ENCODE measurements at places on chromosomes 6 and 20.

DNA sequence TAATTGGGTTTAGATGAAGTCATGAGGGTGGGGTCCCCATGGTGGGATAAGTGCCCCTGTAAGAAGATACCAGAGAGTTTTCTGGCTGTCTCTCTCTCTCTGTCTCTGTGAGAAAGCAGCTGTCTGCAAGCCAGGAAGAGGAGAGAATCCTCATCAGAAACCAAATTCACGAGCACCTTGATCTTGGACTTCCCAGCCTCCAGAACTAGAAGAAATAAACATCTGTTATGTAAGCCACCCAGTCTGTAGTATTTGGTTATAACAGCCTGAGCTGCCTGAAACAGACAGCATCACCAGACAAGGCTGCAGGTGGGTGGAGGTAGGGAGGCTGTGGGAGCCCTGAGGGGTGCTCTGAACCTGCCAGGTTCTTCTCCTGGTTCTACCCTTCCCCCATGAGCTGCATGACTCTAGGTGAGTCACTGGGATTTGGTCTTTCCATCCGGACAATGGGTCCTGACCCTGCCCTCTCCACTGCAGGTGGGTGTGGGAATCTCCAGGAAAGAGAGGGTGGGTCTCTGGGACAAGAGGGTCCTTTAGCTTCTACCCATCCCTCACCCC lies 34.3 kb upstream of the VEGFA start:
- DNase-seq: no peak

DNA sequence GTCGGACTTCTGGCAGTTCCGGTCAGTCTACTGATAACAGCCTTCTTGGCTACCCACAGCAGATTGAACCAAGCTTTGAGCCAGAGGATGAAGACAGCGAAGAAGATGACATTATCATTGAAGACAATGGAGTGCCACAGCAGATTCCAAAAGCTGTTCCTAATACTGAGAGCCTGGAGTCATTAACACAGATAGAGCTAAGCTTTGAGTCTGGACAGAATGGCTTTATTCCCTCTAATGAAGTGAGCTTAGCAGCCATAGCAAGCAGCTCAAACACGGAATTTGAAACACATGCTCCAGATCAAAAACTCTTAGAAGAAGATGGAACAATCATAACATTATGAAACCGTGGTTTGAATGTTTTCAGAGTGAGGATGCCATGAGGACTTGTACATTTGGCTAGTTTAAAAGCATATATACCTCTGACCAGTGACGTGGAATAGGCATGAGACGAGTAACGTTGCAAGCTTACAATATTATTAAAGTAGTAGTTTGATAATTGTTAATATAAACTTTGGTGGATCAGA lies 18.8 kb downstream of the PARD6B start:
- DNase-seq: no peak

DNA sequence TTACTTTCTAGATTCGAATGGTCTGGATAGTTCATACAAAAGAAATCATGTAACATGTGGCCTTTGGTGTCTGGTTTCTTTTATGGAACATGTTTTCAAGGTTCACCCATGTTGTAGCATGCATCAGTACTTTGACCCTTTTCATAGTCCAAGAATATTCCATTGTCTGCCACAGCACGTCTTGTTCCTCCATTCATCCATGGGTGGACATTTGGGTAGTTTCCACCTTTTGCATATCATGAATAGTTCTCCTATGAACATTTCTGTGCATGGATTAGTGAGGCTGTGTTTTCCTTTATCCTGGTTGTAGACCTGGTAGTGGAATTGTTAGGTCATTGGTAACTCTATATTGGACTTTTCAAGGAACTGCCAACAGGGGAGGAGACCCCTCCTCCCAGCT lies 31.7 kb downstream of the GSTA3 start:
- no peak for DNase-seq

DNA sequence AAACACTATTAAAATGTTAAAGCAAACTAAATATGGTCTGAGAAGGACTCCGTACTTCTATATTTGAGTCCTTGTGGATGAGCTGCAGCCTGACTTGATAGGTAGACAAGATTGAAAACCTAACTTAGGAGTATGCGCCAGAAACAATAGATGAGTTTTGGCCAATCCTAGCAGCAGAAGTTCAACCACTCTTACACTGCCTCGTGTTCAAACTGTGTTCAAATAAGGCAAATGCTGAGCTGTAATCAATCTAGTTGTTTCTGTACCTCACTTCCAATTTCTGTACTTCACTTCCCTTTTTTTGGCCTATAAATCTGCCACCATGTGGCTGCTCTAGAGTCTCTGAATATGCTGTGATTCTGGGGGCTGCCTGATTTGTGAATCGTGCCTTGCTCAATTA lies 13.2 kb upstream of the SERINC1 start:
- no peak for DNase-seq

- peak; percentile 41 for DNase-seq
Observed at GRCh38 chr20:9407805-9408421, 106.5 kb upstream of the LAMP5 start.

GRCh38 chr20:1720845-1721475 lies 63.4 kb upstream of the SIRPG start:
- no peak for DNase-seq

- no peak for DNase-seq
Observed at GRCh38 chr6:30135147-30135546, 793 bp upstream of the TRIM40 start.

DNA sequence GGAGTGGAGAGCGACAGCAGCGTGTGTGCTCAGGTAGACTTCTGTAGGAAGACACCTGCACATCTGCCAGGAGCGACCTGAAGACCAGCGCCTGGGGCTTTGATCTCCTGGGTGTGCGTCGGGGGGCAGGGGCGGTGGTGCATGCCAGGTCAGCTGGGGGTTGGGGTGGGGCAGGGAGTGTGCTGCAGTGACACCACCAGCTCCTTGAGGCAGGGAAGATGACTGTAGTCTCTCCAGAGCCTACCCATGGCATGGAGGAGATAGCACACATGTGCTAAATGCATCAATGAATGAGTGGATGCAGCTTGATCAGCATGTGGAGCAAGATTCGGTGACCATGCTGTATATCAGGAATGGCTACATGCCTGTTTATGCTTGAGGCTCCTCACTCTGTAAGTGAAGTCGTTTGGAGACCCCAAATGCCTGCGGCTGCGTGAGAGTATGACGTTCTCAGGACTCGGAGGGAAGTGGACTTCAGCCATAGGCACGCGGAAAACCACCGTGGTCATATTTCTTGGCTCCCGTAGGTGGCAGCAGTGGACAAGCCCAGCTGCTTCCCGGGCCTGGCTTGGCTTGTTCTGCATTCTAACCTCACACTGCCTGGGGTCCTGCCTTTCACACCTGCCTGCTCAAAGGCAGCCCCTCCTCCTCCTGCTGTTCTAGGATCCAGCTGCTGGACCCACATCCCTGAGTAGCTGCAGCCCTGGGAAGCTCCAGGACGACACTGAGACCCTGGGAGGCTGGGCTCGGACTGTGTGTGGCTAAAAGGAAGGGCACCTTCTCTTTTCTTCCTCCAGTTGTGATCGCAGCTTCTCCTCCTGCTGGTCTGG lies 39.4 kb upstream of the KCNK16 start:
- DNase-seq: peak; percentile 51

- DNase-seq: peak; percentile 78
Observed at GRCh38 chr6:36682328-36683144, 4.0 kb downstream of the CDKN1A start.

- DNase-seq: no peak
Observed at GRCh38 chr6:82571455-82571854, 207.8 kb downstream of the TPBG start.

DNA sequence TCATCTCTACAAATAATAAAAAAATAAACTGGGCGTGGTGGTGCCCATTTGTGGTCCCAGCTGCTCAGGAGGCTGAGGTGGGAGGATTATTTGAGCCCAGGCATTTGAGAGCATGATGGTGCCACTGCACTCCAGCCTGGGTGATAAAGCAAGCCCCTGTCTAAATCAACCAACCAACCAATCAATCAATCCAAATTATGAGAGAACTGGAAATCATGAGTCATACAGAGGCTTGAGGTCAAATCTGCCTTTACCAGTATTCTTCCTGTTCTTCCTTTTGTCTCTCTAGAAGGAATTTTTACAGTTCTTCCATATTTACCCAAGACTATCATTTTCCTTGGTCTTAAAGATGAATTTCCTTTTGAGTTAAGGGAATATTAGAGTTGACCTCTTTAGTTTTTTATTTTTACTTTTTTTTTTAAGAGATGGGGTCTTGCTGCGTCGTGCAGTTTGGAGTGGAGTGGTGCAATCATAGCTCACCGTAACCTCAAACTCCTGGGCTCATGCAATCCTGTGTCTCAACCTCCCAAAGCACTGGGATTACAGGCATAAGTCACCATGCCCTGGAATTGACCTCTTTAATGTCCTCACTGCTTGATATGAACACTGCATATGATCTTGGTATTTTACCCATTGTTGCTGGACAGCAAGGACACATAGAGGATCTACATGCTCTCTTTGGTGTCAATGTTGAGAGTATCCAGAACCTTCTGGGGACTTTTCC lies 44.1 kb upstream of the TXNDC5 start:
- DNase-seq: no peak

DNA sequence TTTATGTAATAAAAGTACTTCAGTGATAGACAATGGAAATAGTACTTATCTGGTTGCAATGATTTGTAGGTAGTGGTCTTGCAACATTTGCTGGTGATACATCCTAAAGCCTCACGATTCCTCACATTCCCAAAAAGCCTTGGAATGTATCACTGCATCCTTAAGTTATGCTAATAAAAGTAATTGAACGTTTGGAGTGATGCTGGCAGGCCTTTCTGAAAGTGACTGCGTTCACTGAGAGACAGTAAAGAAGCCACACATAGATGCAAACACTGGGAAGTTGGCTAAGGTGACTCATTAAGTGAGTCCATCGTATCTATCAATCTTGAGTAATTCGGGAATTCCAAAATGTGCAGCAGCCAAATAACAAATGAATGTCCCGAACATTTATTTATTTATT lies 444.1 kb upstream of the SOX4 start:
- DNase-seq: no peak

DNA sequence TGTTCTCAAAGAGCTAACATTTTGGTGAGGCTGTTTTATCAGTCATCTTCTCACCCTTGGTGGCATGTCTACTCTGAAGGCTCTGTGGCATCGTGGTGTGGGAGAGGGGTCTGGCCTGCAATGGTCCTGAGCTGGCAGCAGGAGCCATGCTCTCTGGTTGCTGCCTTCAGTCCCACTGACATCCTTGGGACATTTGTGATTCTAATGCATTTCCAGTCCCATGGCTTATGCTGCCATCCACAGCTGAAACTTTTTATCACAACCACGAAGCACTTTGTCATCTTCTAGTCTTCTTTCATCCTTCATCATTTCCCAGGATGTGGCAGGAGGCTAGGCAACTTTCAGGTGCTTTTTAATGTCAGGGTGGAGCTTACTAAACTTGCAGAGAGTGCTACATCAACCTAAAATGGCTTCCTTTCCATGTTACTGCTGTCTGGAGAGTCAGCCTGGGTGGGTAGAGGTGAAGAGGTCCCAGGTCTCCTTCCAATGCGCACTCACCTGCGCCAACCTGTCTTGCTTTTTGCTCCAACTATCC lies 77.1 kb downstream of the GPR63 start:
- no peak for DNase-seq

DNA sequence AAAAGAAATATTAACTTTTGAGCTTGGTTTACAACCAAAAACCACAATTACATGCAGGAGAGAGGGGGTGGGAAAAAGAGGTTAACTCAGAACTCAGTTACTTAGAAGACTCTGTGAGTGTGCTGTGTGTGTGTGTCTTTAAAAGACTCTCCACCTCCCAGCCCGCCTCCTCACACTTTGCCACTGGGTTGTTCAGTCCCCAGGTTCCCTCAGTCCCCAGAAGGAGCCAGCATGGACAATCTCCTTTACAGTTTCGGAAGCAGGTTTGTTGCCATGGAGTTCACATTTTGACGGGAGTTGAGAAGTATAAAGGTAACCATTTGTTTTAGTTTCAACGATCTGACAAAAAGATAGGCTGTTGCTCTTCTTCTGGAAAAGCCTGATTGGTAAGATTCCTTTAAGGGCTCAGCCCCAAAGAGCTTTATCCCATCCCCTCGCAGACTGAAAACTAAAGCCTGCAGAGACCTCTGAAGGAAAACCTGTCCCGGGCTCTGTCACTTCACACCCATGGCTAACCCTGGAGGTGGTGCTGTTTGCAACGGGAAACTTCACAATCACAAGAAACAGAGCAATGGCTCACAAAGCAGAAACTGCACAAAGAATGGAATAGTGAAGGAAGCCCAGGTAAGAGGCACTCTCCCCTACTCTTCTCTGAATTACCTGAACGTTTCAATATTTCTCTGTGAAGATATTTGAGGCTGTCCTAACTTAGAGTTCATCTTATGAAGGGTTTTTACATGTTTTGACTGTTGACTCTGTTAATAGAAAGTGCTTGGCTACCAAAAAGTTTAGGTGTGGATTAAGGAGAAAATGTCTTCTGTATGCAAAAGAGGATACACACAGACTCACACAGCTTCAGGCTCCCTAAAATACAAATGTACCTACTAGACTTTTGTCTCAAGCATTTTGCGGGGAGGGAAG lies at the start of gene SPTLC3:
Gene SPTLC3, plus strand, starts transcription at position 212 of the 921 bp plus-strand sequence. Its CDS starts 296 bp downstream, at position 508.
- DNase-seq: no peak

DNA sequence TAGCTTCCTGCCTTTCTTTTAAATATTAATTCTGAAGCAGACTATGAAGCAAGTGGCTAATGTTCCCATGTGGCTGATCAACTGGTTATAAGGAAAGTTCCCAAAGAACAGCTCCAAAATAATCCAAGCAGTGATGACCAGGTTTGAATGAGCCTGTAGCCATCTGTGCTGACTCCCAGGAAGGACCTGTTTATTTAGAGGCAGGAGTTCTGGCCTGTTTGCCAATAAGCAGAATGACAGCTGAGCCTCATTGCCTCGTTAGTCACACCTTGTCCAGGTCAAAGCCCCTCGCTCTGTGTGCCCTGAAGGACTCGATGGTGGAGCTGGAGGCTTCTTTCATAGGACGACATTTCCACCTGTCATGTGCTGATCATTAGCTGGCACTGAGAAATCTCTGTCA lies 97.4 kb downstream of the TMEM170B start:
- DNase-seq: no peak

DNA sequence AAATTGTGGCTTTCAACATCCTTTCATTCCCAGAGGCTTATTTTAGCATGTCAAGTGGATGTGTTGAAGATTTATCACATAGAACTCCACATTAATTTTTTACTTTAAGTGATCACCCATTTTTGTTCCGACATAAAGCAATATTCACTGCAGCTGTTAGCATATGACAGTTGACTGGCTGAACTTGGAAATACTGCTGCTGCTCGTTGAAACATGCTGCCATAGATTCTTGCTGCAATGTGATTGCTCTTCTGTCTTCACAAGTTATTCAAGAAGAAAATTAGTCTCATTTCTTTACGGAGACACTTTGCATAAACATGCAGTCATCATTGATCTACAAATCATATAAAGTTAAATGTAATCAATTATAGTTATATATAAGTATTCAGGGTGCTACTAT lies 248.4 kb downstream of the SAMD5 start:
- DNase-seq: no peak

- DNase-seq: no peak
Observed at GRCh38 chr6:145845557-145845956, 31.0 kb upstream of the FBXO30 start.

Measured in stimulated activated CD4-positive, alpha-beta T cell treated with anti-CD3 and anti-CD28 coated beads, Interleukin-1b, Interleukin-23, amount 100 ng/mL, for 48 hours (primary cell).